ENCODE measurements at places on chromosomes 5 and 9.

GRCh38 chr5:10565785-10566542 lies 2.1 kb downstream of the ANKRD33B start:
- no peak for DNase-seq

DNA sequence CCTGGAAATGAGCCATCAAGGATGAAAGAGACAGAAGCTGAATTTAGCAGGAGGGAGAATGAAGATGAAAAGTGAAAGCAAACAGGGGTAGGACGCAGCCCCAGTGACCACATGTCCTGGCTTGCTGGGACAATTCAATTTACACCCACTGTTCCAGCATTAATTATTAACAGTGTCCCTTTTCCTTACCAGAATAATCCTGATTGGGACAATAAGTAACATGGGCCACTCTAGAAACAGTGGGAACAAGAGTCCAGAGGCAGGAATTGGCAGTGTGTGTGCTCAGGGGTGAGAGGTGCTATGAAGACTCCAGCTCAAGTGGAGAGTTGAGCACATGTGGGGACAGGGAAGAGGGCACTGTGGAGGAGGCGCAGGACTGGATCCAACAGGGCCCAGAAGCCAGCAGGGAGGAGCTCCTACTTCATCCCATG lies 147.1 kb downstream of the C5orf15 start:
- no peak for DNase-seq

GRCh38 chr5:177368869-177369644 lies 11.3 kb downstream of the RGS14 start:
- DNase-seq, result no peak

GRCh38 chr9:112629671-112630485 lies 88.0 kb downstream of the INIP start:
- DNase-seq, result no peak

GRCh38 chr9:105320568-105320967 lies 76.1 kb downstream of the SLC44A1 start:
- DNase-seq, result no peak

DNA sequence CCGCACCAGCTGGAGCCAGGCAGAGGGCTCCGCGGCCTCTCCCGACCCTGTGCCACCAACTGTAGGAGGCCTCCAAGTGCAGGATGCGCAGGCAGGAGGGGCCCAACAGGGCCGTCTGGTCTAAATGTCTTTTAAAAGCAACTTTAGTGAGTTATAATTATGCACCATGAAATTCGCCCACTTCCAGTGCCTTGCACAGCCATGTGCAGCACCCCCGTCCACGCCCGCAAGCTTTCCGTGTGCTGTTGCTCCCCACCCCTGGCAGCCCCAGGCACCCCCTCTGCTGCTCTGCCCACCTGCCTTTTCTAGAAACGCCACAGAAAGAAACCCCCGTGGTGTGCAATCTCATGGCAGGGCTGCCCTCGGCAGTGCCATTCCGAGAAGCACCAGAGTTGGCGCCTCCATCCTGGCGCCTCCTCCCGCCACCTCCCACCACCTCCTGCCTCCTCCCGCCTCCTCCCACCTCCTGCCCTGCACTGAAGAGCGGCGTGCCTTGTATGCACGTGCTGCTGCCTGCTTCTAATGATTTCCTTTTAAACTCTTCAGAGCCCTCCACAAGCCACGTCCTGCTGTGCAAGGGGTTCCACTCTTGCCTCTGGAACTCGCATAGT lies 7.5 kb upstream of the SLC6A18 start:
- DNase-seq, result no peak

DNA sequence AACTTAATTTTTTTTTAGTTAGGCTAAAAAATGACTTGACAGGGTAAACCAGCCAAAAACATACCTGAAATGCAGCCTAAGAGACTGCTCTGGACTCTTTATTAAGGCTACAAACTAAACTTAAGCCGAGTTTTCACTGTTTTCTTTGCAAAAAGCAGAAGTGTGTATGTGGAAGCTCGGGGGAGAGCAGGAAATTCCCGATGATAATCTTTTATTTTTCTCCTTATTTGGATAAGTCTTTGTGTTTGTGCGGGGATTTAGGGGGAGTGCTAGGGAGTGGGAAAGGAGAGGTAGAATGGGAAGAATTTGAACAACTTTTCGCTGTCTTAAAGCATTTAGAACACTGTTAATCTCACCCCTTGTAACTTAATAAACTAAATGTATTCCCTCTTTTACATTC lies 30.7 kb upstream of the GPR21 start:
- no peak for DNase-seq

GRCh38 chr9:36319183-36319582 lies 60.9 kb upstream of the GNE start:
- no peak for DNase-seq

- DNase-seq, result no peak
Observed at GRCh38 chr5:16595881-16596580, 20.8 kb downstream of the RETREG1 start.

DNA sequence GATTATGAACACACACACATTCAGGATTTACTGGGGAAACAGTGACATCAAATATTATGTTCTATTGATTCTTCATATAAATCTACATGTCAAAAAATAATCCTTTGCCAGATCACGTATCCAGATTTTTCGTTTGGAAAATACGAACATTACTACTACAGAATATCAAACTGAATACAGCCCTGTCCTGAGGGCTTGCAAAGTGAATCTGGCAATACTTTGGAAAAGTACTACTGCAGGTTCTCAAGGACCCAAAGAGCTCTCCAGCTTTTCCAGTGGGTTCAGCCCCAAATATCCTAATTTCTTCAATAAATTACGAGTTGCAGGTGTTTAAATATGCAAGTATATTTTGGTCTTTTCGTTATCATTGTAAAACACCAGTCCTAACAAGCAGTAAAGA lies 411 bp upstream of the NDUFS4 start:
- DNase-seq, result no peak

DNA sequence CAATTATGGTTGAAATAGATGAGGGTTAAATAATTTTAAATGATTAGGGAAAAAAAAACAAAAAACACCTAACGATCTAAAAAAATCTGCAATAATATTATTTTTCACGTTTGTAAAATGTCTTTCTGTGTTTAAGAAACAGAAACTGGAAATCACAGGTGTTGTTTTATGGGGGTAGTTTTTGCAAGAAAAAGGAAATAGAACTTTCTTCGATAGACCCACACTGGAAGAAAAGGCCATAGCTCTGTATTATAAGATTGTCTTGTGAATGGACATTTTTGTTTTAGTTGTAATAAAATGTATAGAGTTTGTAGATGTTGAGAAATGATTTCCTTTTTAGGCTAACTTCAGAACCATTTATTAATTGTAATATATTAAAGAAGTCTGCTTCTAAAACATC lies 5.5 kb downstream of the CSNK1G3 start:
- DNase-seq, result no peak

DNA sequence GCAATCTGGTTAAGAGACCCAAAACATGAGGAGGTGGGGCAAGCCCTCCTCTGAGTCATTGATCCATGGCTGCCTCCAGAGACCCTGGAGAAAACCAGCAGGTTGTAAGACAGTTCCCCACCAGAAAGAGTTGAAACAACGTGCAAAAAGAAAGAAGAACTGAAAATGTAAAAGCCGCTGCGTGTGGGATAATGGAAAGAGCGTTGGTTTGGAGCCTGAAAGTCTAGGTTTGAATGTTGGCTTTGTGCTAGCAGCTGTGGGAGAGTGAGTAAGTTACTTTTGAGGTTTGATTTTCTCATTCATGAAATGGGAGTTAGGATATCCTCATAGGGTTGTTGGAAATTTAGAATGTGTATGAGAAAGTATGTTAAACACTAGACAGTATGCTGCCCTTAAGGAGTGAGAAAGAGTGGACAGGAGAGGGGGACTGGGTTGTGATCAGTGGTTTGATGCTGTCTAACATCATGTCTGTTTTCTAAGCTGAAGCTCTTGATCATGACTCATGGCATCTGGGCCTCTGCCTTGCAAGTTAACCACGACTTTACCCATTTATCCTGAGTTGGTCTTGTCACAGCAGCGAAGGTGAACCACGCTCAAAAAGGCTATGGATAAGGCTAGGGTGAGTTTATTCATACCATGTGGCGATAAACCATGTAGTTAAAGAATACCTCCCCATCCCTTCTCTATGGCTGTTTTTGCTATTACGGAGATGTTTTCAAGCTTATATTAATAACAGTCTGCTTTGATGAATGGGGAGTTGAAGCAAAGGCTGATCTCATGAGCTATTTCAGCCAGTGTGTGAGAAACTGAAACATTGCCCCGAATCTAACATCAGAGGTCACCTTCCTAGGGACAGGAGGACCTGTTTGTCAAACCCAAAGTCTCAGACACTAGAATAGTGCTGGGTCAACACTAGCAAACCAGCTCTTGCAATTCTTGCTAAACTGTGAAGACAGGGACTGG lies 41.3 kb downstream of the ZNF366 start:
- DNase-seq, result no peak

DNA sequence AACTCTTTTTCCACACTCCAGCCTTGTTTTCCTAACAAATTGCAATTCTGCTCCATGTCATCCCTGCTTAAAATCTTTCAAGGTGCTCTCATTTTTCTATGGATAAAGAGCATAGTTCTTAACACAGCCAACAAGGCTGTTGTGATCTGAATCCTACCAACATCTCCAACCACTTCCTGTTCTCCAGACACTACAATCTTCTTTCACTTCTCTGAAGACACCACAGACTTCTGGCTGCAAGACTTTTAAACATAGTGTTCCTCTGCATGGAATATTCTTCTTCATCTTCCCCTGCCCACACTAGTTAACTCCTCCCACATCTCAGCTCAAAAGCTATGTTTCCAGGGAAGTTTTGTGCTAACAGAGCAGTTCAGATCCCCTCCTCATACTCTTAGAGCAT lies 404.8 kb downstream of the MAN2A1 start:
- no peak for DNase-seq

GRCh38 chr5:170327829-170328228 lies 30.3 kb upstream of the LCP2 start:
- DNase-seq, result no peak

GRCh38 chr9:91253488-91253887 lies 108.2 kb downstream of the AUH start:
- no peak for DNase-seq

DNA sequence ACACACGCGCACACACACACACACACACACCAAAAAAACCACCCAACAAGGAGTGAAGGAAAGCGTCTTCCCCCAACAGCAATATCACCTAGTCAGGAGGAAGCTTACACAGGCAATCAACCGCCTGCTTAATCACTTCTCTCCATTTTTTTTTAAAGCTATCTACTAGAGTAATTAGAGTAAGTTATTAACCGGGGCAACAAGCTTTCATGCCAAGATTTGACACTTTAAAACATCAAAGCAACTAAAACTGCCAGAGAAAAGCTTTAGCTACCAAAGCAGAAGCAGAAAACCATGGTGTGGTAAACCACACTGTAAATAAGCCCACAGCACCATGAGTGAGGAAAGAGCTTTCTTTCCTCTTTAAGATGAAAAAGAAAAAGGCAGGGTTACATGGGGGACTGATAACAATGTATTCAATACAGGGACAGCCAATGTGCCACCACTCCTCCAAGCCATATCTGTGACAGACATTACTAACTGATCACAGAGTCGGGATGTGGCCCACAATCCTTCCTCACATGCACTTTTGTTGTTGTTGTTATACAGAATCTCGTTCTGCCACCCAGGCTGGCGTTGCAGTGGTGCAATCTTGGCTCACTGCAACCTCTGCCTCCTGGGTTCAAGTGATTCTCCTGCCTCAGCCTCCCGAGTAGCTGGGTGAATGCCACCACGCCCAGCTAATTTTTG lies 282.1 kb downstream of the CRB2 start:
- DNase-seq, result no peak

DNA sequence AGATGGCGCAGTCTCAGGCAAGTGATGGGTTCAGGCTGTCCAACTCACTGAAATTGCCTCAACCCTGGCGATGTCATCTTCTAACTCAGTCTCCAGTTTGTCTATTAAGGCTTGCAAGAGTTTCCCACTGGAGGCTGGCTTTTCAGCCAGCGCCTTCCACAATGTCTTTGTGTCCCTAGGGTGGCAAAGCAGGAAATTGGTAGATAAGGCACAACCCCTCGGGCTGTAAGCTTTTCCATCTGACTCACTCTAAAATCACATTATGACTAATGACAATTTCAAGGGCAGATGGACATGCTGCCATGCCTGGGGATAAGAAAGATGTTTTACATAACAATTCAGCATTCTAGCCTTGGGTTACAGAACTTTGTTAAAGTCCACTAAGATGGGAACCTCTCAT lies 61.9 kb downstream of the MROH2B start:
- no peak for DNase-seq

DNA sequence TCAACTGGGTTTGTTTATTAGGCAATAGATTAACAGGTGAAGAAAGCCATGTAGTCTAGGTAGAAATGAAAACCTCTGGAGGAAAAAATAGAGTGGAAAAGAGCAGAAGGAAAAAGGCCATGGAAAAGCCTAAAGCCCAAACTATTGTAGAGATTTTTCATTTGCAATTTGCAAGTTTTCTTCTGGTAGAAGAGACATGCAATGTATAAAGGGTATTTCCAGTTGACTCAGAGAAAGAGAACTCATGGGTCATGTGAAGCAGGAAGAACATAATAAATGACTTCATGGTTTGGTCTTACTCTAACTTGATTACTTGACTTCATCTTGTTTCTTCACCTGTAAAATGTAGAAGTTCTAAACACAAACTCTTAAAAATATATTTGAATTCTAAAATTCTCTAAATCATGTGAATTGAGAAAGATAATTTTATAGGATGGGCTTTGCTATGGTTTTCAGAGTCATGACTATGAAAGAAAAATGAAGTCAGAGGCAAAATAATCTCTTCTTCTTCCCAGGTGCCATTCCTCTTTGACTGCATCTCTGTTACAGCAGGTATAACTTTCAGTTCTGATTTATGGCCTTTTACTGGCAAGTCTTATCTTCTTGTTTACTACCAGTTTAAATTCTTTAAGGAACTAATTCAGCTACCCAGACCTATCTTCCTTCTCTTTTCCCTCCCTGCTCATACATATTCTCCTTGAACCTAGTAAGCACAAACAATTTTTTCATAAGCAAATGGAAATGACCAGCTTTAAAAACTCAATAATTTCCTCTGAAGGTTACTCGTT lies 47.7 kb upstream of the TMC1 start:
- no peak for DNase-seq

GRCh38 chr5:97476852-97477534 lies 293.9 kb upstream of the RIOK2 start:
- DNase-seq, result no peak

GRCh38 chr5:54390539-54391031 lies 64.9 kb upstream of the HSPB3 start:
- no peak for DNase-seq

GRCh38 chr5:163772644-163773043 lies 267.2 kb downstream of the MAT2B start:
- DNase-seq, result no peak

DNA sequence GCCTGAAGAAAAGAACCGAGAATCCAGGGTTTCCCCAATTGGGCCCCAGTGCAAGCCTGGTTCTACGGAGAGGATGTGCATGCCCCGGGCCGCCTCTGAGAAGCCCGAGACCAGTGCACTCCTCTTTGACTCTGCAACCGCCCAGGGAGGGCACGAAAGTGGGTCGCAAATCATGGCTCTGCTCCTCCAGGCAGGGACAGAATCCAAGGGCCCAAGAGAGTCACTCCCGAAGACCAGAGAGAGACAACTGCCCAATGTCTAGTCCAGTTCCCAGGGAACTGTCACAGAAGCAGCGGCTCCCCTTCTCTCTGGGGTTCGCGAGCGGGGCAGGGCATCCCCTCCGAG lies 107.8 kb downstream of the PSD2 start:
- no peak for DNase-seq
